Fibroblast of skin of right biceps (primary cell): ENCODE measurements at places on chromosomes 16 and 17.

DNA sequence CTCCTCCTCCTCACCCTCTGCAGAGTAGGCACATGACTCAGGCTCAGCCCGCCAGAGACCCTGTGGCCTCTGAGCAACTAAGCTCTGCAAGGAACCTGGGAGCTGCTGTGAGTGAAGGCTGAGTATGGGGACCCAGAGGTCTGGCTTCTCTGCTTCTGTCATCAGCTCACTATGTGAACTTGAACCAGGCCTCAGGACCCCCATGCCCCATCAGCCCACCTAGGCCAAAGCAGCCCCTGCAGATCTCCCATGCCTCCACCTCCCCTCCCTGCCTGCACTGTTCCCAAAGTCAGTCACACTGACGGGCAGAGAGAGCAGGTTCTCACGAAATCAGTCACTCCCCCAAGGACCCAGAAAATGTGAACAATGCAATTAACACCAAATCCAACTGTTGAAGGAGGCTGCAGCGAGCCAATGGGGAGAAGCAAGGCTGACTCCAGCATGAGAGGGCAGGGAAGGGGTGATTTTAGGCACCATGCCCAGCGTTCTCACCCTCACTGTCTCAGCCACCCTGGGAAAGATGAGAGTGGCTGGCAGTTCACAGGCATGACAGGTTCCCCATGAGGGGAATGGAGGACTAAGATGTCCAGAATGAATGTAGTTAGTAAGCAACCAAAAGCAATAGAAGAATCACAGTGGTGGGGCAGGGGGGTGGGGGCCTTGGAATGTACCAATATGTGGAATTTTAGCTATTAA lies 60.6 kb downstream of the BEAN1 start:
- peak; percentile 26 for DNase-seq

DNA sequence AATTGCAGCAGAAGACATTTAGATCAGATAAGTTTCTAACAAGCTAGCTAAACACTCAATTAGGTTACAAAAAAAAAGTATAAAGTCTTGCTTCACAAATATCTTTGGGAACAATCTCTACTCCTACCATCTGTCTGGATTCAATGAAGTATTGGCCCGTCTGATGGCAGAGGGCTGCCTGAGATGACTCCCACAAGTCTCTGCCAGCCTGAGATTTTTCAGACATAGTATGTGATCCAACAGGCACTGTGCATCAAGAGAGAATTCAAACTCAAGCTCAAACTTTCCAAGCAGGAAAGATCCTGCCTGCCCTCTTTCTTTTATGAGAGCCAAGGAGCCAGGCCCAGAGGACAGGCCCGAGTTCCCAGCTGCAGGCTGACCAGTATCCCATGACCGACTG lies 22.6 kb downstream of the SLC39A11 start:
- DNase-seq, result no peak

DNA sequence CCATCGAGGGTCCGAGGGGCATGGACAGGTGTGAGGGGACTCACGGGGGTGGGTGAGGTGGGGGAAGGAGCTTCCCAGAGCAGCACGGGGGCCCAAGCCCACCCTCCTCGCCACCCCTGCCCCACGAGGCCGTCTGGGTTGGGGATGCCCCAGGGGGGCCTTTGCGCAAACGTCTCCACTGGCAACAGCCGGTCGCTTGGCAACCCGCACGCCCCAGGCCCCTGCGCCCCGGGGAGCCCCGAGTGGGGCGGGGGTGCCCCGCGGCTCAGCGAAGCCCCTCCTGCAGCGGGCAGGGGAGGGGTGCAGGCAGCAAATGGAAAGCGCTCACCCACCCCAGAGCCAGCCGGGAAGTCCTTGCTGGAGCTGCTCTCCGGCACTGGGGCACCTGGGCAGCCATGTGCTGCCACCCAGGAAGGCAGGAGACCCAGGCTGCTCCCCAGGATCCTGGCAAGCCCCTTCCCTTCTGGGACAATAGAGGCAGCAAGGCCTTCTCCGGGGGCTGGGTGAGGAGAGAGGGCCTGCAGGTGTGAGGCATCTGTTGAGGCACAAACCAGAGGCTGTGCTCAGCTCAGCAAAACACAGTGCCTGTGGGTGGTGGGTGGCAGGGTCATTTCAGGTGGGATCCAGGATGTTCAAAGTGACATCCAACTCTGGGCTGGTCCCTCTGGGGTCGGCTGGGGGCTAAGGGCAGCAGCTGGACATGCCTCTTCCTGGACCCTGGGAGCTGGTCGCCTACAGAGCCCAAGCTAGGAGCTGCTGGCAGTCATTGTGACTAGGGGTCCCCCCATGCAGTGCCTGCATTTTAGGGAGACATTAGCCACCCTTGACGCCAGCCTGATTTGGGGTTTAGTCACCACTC lies 80.9 kb upstream of the CBX4 start:
- no peak for DNase-seq

DNA sequence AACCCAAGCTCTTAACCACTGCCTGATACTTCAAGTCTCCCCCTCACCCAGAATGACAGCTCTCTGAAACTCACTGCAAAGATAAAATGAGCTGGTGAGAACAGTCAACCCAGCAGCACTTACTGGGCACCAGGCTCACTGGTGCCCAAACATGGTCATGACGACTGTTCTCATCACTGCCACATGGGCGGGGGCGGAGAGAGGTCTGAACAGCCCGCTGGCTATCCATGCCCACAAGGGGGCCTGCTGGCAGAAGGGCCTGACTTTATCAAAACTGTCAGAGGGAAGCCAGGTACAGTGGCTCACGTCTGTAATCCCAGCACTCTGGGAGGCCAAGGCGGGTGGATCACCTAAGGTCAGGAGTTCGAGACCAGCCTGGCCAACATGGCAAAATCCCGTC lies 4.0 kb downstream of the MYBBP1A start:
- DNase-seq, result no peak

DNA sequence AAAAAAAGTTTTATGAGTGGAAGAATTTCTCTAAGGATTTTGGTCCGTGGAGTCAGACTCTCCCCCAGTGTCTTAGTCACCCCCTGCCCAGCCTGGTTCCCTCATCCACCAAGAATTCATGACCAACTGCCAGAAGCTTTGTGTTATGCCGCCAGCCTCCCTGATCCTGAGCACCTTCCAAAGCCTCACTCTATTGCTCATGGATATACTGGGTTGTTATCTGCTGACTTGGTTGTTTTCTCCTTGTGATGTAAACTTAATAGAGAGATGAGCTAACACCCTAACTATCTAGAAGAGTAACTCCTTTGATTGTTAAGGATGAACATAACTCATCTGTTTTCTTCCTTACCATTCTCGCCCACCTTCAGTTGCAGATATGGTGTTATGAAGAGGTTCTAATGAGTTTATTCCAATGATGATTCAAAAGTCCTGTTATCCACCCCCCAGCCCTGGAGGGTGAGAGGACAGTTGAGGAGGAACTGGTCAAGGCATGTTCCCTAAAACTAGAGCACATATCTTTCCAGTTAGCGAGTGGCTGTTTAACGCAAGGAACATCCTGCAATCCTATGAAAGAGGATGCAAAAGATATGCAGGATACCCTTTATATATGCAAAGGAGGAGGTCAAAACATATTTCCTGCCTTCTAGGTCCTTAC lies 1.5 kb upstream of the PSMD3 start:
- peak; percentile 92 for DNase-seq

DNA sequence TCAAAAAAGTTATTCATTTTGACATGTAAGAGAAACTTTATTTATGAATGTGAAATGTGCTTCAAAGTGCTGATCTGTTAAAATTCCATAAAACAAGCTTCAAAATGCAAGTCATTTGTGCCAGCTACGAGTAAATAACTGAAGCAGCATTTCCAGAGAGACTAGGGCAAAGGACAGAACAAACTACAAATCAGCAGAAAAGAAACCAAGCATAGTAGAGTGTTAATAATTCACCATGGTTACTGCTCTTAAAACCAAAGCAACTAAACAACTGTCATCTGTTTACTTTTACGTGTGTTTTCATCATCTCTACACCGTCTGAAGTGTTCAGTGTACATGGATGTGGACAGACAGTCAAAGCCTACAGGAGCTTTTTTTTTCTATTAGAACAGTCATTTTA lies 1.6 kb upstream of the ASPA start:
- no peak for DNase-seq
